Astrocyte of the hippocampus (primary cell): ENCODE measurements at places on chromosomes 7 and 10.

- DNase-seq: no peak
Measured at GRCh38 chr10:81036257-81036656, 498.6 kb downstream of the SH2D4B start.

DNA sequence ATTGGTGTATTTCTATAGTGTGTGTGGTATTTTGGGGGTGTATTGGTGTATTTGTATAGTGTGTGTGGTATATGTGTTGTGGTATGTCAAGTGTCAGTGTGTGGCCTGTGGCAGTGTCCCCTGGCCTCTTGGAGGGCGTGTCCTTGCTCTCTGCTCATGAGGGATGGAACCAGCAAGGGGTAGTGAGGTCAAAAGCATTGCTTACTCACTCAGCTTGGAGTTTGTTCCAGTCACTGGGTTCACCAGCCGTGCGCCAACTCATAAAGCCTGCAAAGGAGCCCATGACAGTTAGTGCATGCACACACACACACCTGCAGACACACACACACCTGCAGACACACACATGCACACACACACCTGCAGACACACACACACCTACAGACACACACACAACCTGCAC is 4.3 kb upstream of the TRPV6 start:
- DNase-seq: no peak

GRCh38 chr7:148356303-148356702 is 234.3 kb upstream of the C7orf33 start:
- peak; percentile 46 for DNase-seq

- DNase-seq: no peak
Measured at GRCh38 chr7:114864278-114864677, 57.6 kb upstream of the MDFIC start.

- no peak for DNase-seq
Measured at GRCh38 chr7:91421018-91421417, 156.8 kb downstream of the FZD1 start.

DNA sequence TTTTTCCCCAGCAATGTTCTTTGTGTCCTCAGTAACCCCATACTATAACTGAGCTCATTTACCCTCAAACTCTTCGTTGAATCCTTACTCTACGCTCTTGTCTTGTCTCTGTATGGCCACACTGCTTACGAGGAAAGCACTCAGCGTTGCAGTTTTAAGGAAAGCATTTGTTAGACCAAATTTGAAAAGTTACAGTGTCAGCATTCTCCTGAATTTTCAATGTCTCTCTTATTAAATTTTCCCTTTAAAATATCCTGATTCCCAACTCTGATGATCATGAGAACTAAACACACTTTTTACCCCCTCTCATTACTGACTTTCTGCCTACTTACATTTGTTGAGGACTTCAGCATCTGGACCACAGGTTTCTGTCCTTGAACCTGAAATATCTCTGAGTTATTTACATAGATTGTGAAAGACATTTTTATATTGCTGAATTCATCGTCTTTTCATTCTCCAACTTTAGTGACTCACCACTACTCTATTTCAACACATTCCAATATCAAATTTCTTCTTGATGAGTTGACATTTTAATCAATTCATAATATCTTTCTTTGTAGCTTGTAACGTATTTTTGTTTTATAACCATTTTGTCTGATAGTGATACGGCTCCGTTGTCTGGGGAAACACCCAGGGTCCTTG is 19.8 kb upstream of the VWDE start:
- peak; percentile 16 for DNase-seq

GRCh38 chr7:54111814-54112511 is 430.2 kb upstream of the VSTM2A start:
- DNase-seq: no peak

GRCh38 chr10:110841767-110842267 is 29.9 kb upstream of the PDCD4 start:
- DNase-seq: no peak

DNA sequence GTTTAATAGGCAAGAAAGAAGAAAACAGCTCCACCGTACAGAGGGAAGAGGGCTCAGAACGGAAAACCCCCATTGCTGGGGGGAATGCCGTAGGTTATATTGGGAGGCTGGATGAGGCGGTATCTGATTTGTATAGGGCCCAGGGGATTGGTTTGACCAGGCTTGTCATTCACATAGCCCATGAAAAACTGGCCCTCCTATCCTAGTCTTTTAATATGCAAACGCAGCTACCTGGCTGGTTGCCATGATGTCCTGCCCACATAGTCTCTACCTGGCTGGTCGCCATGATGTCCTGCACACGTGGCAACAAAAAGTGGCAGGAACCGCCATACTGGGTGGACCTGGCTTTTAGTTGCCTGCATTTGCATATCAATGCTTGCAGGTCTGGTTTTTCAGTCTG is 84.7 kb downstream of the AUTS2 start:
- peak; percentile 42 for DNase-seq

DNA sequence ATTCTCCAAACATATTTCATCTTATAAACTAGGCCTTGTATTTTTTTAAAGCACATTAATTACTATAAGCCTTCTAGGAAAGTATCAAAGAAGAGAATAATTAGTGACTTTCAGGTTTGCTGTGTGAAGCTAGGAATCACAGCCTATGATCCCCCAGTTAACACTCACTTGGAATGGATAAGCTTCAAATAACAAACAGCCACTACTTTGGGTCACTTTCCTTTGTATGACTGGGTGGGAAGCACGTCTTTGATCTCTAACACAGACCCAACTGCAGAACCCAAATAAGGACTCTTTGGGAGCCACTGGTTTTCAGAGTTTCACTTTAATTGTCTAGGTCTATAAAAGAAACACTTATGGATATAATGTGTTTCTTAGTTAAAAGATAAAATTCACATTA is 769.3 kb downstream of the MAGI2 start:
- no peak for DNase-seq

DNA sequence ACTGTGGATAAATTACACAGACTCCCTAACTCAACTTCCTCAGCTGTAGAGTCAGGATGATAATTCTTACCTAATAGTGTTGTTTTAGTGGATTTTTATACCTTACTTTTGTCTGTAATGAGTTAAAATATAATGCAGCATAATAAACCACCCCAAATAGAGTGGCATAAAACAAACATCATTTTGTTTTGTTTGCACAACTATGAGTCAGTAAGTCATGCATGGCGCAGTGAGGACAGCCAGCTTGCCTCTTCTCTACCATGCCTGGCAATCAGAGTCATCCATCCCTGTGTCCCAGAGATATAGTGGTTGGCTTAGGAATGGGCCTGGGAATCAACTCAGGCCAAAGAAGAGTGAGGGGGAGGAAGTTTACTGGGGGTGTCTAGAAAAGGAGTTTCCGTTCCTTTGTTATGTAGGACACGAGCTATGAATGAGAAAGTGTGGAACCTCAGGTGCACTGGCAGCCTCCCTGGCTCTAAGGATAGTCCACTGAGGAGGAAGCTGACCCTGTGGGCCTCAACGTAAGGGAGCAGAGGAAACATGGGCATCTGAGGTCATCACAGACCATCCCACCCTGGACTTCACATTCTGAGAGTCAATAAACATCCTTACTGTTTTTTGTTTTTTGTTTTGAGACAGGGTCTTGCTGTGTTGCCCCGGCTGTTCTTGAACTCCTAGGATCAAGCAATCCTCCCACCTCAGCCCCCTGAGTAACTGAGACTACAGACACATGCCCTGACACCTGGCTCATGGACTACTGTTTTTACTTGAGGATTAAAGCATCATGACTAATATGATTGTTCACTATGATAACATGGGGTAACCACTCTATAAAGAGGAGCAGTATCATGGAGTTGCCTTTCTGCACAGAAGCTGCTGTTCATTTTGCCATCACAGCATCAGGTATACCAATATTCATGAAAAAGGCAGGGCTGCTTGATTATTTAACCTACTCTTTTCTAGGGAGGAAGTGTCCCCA is 21.0 kb upstream of the GRB10 start:
- no peak for DNase-seq

GRCh38 chr10:61993711-61994401 is 92.4 kb downstream of the ARID5B start:
- peak; percentile 57 for DNase-seq

DNA sequence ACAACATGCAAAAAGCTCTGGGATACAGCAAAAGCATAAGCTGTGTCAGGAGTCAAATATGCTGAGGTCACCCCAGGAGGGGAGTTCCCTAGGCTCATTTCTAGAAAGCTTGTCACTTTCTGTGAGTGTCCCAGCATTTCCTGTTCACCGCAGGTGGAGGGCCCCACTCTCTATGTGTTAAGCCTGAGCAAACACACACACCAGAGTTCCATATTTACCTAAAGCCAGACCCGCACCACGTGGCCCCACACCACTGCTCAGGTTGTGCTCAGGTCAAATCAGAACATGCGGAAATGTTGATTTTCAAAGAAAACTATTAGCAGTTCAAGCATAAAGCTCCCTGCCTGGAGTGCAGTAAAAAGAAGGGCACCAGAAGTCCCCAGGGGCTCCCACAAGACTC is 259.6 kb upstream of the PPP2R2D start:
- no peak for DNase-seq

- no peak for DNase-seq
Measured at GRCh38 chr10:45640941-45641340, 31.6 kb downstream of the ZFAND4 start.

DNA sequence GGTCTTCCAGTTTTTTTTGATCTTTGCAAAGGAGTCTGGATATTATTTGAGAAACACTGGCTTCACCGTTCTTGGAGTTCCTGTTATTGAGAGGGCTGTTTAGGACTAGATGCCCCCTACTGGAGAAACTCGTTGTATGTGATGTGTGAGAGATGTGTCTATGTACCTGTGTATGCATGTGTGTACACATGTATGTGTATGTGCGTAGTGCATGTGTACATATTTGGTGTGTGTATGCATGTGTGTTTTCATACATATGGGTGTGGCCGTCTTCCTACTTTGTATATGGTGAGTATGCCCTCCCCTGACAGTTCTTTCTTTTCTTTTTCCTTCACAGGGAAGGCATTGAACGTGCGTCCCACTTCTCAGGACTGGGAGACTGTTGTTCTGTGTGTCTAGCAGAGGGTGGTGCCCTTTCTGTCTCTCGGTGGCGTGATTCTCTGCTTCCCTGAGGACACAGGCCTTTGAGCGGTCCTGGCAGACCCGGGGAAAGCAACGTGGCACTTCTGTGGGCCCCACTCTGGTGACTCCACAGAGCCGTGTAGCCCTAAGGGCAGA is 3.0 kb upstream of the CALHM3 start:
- DNase-seq: peak; percentile 69

GRCh38 chr10:128476368-128476725 is 350.1 kb upstream of the MKI67 start:
- no peak for DNase-seq

DNA sequence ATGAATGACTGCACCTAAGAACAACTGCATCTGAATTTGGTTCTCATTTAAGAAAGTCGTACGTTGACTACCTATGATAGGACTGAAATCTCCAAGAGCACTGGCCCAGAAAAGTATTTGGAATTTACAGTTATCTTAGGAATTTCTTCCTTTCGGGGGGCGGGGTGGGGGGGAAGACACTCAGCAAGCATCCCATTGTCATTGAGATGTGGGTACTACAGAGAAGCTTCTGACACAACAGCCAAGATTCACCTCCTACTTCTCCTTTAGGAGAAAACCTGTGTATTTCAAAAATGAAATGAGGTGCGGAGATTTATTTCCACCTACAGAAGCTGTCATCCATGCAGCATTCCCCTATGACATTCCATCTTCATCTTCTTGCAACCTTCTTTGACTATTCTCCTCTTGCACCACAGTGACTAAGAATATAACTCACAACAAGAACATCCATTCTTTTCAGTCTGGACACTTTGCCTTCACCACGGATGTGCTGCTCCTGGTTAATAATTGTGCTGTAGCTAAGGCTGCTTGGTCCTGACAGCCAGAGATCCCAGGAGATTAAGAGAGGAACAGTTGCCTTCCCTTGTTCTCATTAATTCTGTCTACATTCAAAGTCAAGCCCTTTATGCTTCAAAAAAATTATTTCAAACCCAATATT is 98.4 kb upstream of the FRMD4A start:
- DNase-seq: no peak

GRCh38 chr7:95092324-95092723 is 184.9 kb downstream of the PPP1R9A start:
- DNase-seq: peak; percentile 4

DNA sequence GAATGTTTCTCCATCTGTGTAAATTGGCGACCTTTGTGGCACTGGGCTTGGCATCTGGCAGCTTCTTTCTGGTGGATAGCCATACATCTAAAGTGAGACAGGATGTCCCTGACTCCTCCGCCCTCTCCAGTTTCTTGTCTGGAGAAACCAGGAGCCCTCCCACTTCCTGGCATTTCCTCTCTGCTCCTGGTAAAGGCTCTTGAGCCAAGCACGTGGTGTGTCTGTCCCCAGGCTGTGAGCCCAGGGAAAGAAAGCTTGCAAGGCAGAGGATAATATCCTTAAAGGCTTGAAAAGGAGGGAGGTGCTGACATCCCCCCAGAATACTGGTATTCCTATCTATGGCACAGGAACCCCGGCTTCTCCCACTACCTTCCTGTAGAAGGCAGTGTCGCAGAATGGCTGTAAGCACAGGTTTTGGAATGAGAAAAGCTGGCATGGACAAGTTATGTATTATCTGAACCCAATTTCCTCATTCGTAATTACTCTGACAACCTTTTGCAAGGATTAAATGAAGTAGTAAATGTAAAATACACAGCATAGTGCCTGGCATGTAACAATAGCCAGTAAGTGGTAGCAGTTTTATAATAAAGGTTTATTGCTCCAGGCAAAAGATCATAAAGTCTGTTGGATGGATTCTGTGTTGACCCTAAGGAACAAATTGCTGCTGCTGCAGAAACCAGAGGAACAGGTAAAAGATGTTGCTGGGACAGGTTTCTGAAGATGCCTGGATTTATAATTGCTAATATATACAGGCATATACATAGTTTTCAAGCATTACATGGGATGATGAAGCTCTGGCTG is 11.8 kb upstream of the ACSL5 start:
- DNase-seq: peak; percentile 3

GRCh38 chr7:85829817-85830432 is 643.1 kb upstream of the SEMA3D start:
- DNase-seq: peak; percentile 36

GRCh38 chr10:11682267-11682683 is 59.9 kb upstream of the ECHDC3 start:
- DNase-seq: no peak

GRCh38 chr7:120023494-120024167 is 249.3 kb upstream of the KCND2 start:
- DNase-seq: no peak

- no peak for DNase-seq
Measured at GRCh38 chr10:60757420-60757895, 20.8 kb upstream of the CDK1 start.

- no peak for DNase-seq
Measured at GRCh38 chr7:14598978-14599377, 303.6 kb downstream of the DGKB start.

- DNase-seq: no peak
Measured at GRCh38 chr7:4186513-4186780, 495.6 kb upstream of the FOXK1 start.
